ENCODE measurements at places on chromosomes 6 and 20.

GRCh38 chr6:144690133-144690532 is 405.0 kb downstream of the UTRN start:
- DNase-seq, result no peak

DNA sequence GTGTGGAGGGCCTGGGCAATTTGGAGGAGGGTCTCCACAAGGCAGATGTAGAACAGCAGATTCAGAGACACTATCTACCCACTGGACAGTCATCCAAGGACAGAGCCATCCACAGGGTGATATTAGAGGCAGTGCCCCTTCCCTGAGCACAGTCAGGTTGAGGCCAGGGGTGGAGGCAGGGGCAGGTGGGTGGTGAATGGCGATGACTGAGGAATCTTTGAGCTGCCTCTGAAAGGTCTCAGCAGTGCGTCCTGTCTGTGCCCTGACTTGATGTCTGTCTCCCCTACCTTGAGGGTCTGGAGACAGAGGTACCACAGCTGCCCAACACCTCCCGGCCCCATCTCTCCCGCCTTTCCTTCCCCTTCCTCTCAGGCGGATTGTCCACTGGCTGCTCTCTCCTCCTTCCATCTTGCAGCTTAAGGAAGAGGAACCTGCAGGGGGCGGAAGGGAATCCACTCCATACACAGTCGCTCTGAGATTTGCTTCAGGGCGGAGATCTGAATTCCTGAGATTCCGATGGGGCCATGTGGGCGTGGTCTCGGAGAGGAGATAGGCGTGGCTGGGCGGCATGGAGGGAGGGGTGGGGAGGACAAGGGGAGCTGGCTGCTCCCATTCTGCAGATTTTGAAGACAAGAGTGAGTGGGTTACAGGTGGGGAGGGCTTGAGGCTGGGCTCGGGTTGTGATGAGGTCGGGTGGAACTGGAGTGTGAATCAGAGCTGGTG is 1.7 kb downstream of the MUCL3 start:
- no peak for DNase-seq

GRCh38 chr6:133447924-133448323 is 206.8 kb downstream of the EYA4 start:
- no peak for DNase-seq

DNA sequence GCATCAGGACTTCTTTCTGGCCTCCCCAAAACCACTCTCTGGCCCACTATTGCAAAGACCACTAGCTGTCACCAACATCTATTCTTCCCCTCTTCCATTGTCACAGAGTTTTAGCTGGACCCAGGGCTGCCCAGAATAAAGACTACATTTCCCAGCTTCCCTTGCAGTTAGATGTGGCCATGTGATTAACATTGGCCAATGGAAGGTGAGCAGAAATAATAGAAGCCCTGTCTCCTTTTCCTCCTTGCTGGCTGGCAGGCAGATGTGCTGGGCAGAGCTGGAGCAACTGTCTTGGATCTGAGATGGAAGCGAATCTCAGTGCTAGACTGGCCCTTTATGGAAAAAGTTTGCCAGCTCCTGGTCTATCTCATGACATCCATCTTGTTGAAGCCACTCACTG is 97.0 kb downstream of the KCNB1 start:
- DNase-seq, result no peak

DNA sequence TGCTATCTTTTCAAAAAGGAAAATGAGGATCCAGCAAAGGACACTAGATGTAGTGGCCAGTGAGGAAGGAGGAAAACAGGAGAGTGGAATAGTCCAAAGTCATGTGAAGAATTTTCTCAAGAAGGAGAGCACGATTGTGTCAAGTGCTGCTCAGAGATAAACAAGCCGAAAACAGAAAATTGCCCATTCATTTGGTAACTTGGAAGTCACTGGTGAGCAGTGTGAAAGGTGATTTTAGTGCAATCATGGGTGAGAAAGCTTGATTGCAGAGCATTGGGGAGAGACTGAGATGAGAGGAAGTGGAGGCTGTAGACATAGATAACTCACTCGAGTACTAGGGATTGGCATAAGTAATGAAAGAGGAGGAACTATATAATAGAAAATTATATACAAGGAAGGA is 26.0 kb upstream of the PRDM1 start:
- no peak for DNase-seq

DNA sequence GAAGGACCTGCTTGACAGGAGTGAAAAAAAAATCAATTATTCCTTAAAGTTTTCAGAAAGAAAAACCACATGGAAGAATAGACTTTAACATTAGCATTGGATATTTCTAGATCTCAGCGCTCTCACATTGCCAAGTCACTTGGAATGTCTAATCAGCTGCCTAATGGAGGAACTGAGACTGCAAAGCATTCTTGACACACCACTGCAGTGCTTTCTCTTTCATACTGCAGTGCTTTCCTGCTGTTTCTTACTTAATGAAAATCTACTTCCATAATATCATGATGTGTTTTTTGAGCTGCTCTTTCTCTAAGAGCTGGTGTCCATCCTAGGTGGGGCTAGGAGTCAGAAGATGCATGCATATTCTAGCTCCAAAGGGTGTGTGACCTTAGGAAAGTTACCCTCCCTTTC is 20.4 kb upstream of the MCM3 start:
- DNase-seq, result no peak

All from NCI-H1436 treated with DMSO at 0.1 percent for 48 hours (cell line).